ENCODE measurements at places on chromosomes 2 and 18.

GRCh38 chr2:24855726-24856125, 62.5 kb downstream of the CENPO start:
- H3K4me1 ChIP-seq, result peaks cover 3% of the 10 kb centered on the region
- peak overlapping the region; percentile 41 for H3K27ac ChIP-seq
- no peak overlapping the region for H3K4me3 ChIP-seq
- DNase-seq, result no peak

DNA sequence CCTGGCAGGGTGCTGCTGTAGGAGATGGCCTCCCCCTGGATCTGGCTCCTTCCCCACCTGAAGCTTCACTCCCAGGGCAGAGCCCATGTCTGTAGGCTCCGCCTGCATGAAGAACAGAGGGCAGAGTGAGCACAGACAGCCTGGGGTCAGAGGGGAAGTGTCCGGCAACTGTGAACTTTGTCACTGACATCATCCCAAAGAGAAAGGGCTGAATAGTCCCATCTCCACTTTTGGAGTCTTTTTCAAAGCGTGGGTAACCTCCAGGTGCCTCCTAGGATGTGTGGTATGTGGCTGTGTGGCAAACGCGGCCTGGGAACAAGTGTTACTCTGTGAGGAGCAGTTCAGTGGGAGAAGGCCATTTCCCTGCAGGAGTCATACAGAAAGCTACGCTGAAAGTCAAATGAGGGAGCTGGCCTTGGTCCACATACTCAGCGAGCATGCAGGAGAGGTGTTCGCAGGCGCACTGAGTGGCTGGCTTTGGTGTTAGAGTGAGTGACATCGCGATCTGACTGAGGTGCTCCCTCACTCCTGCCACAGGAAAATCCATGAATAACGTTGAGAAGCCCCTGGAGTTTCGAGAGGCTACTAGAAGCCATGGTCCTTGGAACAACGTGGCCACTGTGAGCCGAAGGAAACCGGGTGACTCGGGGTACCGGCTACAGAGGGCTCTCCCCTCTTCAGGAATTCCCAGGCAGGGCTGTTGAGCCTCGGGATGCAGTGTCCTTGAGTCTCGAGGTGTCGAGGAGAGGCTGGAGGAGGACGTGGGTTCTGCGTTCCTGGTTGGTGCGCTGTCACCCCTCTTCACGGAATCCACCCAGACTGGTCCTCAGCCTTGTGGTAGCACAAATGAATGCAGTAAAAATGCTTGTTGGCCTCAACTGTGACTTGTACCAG, 54.7 kb downstream of the CABLES1 start:
- H3K4me3 ChIP-seq, result no peak overlapping the region
- DNase-seq, result peak; percentile 44
- H3K27ac ChIP-seq, result no peak overlapping the region
- H3K4me1 ChIP-seq, result no peaks in the 10 kb centered on the region
- H3K27me3 ChIP-seq, result no peaks in the 10 kb centered on the region

GRCh38 chr2:42321452-42322064, 39.5 kb downstream of the COX7A2L start:
- peaks cover 78% of the 10 kb centered on the region for H3K36me3 ChIP-seq
- no peaks in the 10 kb centered on the region for H3K27me3 ChIP-seq
- H3K4me1 ChIP-seq, result no peaks in the 10 kb centered on the region
- no peak overlapping the region for H3K27ac ChIP-seq
- DNase-seq, result no peak

DNA sequence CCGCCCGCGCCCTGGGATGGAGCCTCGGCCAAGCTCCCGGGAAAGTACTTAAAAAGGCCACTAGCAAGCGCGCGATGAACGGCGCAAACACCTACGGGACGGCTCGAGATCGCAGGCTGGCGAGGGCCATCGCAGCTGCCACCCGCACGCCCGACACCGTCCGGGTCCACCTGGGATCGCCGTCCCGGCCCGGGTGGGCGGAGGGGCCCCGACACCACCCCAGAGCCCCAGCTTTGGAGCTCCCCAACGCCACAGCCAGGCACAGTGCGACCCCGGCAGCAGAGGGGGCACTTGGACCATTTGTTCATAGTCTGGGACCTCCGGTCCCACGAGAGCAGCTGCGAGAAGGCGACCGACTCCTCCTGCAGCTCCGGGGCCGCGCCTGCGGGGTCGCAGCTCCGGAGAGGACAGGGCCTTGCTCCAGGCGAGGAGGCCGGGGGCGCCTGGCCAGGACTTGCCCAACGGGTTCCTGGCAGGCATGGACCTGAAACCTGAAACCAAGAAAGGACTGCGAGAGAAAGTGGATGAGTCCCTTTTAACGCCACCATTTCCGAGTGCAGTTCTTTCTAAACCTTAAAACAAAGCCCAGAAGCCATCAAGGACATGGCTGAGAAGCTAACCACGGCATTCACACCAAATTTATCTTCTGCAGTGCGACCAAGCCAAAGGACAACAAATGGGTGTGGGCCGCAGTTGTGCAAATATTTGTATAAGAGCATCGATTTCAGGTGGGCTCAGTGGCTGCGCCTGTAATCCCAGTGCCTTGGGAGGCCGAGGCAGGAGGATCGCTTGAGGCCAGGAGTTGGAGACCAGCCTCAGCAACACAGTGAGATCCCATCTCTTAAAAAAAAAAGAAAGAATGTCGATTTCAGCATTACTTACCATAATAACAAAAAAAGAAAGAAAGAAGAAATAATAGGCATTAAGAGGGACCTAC, 54.0 kb upstream of the IMP4 start:
- no peak overlapping the region for H3K4me3 ChIP-seq
- H3K27ac ChIP-seq, result no peak overlapping the region
- no peaks in the 10 kb centered on the region for H3K27me3 ChIP-seq
